ENCODE measurements at places on chromosomes 11 and 22.

DNA sequence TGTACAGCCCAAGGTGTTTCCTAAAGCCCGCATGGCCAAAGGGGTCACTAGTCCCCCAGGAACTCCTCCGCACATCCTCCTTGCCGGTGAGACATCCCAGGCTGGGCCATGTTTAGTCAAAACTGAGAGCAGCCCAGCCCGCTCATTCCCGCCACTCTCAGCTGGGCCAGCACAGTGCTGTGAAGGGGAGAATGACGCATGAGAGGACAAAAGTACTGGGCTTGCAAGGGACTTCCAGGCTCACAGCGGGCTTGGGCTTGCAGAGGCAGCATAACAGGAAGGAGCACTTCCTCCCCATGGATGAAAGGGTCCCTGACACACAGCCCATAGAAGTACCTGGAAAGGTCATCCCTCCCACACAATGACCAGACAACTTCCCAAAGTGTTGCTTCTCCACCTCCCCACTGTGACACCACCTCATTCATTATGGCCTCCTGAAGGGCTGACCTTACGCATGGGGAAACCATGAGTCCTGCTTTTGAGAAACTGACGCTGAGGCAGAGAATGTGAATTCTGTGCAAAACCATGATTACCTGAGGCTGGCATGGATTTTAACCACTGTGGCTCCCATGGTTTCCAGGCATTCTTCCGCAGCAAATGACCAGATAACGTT lies 19.1 kb downstream of the ETS1 start:
- no peak for DNase-seq

- no peak for DNase-seq
These were observed 110.2 kb downstream of the TEAD1 start for GRCh38 chr11:12784445-12784844.

- DNase-seq: no peak
These were observed 53.3 kb downstream of the SCN3B start for GRCh38 chr11:123601136-123601535.

DNA sequence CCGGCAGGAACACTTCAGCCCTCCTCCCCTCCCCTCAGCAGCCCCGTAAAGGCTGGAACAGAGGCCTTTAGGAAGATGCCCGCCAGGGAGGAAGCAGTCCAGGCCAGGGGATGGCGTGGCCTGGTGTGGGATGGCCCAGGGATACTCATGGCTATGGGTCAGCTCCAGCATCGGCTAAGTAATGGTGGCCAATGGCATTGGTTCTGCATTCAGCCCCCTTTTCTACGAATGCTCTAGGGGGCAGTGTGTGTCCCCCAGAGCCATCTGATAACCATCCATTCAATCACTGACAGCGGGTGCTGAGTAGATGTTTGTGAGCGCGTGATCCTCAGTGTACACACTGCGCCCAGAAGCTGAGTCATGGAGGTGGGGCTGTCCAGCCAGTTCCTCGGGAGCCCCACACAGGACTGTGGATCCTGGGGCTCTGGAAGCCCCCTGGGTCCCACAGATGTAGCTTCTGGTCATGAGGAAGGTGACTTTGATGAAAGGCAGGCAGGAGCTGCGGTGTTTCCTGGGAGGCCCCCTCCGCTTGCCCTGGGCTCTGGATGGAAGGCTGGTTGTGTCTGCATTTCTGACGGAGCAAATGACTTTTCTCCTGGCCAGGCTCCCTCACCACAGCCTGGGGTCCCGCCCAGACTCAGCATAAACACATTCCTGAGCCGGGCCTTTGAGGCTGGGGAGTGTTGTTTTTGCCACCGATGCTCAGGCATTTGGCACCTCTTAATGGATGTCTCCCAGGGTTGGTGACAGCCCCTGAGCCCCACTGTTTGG lies 46.5 kb downstream of the FBLN1 start:
- DNase-seq: peak; percentile 91

DNA sequence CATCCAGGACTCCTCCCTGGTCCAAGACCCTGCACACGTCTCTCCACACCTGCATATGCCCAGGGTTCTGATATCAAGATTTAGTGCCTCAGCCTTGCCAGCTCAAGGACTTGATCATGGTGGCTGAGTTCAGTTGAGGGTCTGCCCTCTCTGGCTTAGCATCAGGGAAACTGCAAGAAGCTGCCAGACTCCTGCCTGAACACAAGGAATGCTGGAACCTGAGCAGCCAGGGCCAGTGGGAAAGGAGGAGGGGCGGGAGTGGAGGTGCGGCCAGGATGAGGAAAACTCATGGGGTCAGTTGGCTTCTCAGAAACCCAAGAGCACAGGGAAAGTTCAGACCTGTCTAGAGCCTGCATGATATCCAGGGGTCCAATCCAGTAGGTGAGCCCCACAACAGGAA lies 546.1 kb downstream of the BUD13 start:
- DNase-seq: no peak

GRCh38 chr22:26883393-26883792 lies 226.0 kb downstream of the MIAT start:
- no peak for DNase-seq

DNA sequence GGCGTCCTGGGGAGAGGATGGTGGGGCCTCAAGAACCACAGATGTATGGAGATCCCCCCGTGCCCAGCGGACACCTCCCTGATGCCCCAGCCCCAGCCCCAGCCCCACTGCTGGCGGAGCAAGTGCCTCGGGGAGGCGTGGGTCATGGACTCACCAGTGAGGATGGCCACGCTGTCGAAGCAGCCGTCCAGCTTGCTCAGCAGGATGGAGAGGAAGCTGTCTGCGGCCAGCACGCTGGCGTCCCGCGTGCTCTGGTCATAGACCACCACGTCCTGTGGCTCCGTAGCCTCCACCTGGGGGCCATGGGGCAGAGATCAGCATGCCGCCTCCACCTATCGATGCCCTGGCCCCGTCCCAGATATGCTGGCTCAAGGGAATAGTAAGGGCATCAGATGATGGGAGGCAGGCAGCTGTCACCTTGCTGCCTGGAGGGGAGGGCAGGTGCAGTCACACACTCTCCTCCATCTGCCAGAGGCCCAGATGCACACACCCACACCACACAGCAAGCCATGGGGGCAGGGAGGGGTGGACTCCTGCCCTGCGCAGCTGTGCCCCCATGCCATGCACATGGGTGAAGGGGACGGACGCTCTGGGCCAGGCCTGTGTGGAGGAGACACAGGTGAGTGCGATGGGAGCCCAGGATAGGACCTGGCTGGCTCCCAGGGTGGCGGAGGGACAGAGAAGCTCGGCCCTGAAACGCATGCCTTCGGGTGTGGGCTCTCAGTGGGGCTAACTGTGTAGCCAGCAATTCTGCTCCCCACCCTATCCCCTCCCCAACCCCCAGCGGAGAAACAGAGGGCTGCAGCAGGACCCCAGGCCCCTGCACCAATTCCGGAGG lies 8.2 kb downstream of the DUSP8 start:
- no peak for DNase-seq

- DNase-seq: peak; percentile 30
These were observed 491.8 kb downstream of the TMEM135 start for GRCh38 chr11:87529486-87529885.

DNA sequence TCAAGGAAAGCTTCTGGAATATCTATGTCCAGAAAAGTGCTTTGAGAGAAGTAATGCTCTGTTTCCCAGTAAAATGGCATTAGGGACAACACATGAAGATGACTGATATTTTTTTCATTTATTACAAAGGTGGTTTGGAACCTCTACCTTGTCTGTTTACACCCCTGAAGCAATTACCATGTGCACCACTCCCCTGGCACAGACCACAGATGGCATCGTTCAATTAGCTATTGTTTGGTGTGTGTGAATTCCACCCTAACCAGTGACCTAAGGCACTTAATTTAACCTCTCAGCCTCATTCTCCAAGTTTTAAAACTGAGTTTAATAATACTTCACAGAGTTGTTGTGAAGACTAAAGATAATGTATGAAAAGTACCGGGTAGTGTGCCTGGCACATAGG lies 127.6 kb upstream of the BMAL1 start:
- DNase-seq: no peak

DNA sequence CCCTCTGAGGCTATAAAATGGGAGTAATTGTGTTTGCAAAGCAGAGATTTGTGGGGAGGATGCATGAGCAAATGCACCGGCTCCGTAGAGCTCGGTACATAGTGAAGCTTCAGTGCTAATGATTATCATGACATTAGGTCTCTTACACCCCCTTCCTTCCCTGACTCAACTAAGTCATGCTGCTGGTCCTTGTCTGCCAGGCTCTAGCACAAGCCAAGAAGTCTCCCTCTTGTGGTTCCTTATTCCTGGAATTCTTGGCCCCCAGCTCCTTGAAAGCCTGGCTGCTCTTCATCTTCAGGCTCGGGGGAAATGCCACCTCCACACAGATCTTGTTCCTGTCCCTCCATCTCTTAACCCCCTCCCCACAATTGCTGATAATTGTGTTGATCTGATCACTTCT lies 45.7 kb upstream of the SYT13 start:
- no peak for DNase-seq

- peak; percentile 66 for DNase-seq
These were observed 63.8 kb upstream of the WNT7B start for GRCh38 chr22:46040471-46041465.

GRCh38 chr11:11915625-11916024 lies 73.9 kb downstream of the USP47 start:
- DNase-seq: no peak

GRCh38 chr22:35648066-35649025 lies at the start of gene APOL6:
TSS of gene APOL6 (plus strand) at chr22:35648446. CDS start at chr22:35656426, 7,980 bp downstream.
- DNase-seq: peak; percentile 82

DNA sequence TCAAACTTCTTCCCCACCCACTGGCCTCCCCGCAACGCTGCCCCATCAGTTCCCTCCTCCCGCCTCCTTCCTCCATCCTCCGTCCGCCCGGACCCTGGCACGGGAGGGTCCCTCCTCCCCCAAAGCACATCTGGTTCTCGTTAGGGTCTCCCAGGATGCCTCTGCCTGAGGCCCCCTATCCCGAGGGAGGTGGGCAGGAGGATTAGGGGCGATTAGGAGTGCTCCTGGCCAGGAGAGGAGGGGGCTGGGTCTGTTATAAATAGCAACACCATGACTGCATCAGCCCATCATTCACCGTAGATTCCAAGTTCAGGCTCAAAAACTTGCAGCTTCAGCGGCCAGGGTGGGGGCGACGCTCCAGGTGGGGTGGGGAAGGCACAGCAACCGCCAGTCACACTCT lies 10.4 kb downstream of the MYRF start:
- no peak for DNase-seq

DNA sequence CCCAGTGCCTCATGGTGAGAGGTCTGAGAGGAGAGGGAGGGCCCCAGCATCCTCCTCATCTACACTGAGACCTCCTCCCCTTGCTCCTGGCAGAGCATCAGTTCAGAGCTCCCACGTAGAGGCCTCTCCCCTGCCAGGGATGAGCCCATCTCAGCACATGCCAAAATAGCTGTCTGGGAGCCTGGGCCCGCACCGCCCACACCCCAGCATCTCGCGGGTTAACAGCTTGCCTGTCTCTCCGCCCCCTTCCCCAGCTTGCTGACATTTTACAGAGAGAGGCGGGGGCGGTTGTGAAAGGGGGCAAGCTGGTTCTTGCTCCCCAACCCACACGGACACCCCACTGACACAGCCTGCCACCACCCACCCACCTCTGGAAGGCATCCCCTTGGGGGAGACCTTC lies 6.4 kb downstream of the DGKZ start:
- DNase-seq: no peak

- peak; percentile 84 for DNase-seq
These were observed 12.9 kb upstream of the CRKL start for GRCh38 chr22:20904008-20904979.

DNA sequence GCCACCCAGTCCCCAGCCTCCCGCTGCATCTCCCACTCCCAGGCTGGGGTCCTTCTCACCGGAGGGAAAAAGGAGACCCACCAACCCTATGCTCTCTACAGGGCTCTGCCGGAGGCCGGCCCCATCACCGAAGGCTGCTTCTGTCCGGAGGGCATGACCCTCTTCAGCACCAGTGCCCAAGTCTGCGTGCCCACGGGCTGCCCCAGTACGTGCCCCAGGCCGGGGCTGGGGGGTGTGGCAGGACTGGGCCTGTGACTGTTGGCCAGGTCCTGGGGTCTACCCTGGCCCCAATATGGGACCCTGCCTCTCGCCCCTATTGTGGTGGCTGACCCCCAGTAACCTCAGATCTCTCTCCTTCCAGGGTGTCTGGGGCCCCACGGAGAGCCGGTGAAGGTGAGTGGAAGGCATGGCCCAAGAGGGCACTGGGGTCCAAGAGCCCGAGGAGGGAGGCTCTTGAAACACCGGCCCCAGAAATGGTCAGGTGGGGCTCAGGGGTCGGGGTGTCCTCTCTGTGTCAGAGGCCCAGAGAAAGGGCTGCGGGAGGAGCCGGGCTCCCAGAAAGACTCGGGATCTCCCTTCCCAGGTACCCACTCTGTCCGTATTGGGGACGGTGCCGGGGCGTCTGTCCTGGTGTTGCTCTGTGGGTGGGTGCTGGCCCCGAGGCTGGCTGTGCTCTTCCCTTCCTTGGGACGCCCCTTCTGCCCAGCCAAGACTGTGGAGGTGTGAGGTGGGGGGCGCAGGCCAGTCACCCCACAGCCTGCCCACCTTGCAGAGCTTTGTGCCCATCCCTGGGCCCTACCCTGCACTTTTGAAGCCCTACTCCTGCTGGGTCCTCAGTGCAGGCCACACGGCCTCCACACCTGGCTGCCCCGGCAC lies 26.1 kb upstream of the MUC5B start:
- no peak for DNase-seq

DNA sequence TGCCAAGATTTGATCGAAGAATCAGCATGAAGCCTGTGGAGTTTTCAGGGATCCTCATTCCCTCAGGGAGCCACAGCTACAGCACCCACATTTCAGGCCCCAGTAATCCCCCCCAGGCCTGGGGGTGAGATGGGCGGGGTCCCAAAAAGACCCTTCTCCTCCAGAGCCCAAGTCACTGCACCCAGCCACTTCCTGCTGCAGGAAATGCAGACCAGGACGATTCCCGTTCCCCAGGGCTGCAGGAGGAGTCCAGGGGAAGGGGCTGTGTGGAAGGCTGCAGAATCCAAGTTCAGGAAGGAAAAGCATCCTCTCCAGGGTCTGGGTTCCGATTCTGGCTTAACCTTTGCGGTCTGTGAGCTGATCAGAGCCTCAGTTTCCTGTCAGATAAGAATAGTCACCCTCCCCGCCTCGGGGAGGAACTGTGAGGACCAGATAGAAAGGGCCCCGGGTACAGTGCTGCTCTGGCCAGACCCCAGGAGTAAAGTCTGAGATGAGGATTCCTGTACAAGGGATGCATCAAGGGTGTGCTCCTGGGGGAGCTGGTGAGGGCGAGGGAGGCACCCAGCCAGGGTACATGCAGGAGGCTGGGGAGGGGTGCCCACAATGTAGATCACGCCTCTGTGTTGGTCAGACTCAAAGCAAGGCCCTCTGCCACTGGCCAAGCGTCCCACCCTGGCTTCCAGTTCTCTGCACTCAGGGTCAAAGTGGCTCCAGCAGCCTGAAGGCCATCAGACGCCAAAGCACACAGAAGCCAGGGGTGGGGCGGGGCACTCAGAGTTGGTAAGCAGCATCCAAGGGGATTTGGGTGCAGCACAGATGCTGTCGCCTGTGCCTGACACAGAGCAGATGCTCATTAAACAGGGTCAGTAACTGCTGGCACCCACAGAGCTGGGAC lies 30.1 kb upstream of the TP53I11 start:
- DNase-seq: no peak

GRCh38 chr22:43081968-43082367 lies 7.2 kb downstream of the TTLL1 start:
- peak; percentile 56 for DNase-seq

- DNase-seq: peak; percentile 32
These were observed 29.9 kb downstream of the FGF4 start for GRCh38 chr11:69745201-69745600.

Data from M059J (cell line).